SK-MEL-5 (cell line): ENCODE measurements at places on chromosomes 11 and 22. TPM values are rescaled to one million over a fixed set of nuclear protein-coding genes. Genes with fewer than 3 reads are reported as not detected.

Gene USP2
- total RNA-seq: 0.37 and 0.40 TPM in 2 replicates

DNA sequence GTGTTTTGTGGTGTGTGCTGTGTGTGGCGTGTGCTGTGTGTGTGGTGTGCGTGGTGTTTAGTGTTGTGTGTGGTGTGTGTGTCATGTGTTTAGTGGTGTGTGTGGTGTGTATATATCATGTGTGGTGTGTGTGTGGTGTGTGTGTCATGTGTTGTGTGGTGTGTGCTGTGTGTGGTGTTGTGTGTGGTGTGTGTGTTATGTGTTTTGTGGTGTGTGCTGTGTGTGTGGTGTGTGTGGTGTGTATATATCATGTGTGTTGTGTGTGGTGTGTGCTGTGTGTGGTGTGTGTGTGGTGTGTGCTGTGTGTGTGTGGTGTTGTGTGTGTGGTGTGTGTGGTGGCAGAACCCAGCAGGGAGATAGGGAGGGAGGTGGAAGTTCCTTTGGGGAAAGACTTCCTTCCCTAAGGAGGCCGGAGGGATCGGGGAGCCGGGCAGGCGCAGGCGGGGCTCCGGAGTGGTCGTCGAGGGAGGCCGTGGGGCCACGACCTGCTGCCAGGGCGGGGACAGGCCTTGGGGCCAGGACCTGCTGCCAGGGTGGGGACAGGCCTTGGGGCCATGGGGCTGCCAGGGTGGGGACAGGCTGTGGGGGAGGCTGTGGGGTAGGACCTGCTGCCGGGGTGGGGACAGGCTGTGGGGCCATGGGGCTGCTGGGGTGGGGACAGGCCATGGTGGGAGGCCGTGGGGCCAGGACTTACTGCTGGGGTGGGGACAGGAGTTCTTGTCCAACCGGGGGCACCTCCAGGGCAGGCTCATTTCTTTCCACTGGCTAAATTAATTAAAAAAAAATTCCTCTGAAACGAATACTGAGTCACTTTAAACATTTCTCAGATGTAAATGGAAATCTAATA lies 15.2 kb downstream of the PIM3 start:
- no peak for DNase-seq

GRCh38 chr22:24099666-24100065 lies 81.6 kb upstream of the SUSD2 start:
- no peak for DNase-seq

Gene APOBEC3H
- 1.1 TPM in 1 of 2 replicates, not detected in the other for total RNA-seq

Gene YPEL1
- total RNA-seq: 0.40 and 2.0 TPM in 2 replicates
